ENCODE measurements at places on chromosomes 5 and 9.

DNA sequence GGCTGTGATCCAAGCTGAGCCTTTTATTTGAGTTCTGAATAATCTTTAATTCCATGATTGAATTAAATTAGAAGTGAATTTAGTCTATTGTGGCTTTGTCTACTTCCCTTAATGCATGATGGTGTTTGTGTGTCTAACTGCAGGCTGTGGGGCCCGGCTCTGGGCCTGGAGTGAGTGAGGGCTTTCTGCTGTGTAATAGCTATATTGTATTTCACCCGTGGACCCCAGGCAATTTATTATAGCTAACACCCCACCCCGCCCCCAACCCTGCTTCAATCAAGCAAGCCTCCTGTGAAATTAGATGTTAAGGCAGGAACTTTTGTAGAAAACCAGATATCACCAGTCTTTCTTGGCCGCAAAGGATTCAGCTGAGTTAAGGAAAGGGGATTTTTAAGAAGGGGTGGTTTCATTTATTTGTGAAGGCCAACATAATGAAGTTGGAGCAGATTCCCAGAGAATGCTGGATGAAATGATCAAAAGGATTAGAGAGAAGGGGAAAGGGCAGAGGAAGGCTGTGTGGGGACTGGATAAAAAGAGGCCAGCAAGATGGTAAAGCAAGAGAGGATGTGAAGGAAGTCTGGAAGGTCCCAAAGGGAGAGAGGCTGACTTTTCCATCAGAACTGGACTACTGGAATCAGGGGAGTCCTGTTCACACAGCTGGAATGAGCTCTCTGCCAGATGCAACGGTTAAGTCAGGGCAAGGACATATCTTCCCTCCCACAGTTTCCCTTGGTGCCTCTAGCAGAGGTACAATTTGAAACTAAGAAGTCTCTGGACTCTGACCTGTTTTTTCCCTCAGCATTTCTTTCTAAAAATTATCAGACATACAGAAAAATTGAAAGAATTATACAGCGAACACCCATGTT is 125.3 kb upstream of the SAP30L start:
- DNase-seq = no peak

DNA sequence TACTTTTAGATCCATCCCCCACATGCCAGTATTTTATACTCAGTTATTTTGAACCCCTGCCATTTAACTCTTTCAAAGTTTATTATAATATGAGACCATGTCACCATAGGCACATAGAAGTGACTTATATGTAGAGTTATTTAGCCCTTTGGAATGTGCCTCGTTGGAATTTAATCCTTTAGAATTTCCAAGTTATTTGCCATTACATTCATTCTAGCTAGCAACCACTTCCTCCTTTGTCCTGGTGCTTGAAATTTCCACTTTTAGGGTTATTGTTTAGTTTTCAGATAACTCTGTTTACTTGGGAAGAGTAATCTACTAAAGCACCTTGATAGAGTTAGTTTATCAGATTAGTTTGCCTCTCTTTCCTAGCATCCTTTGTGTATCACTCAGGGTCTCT is 82.8 kb upstream of the TLE1 start:
- DNase-seq = peak; percentile 67

DNA sequence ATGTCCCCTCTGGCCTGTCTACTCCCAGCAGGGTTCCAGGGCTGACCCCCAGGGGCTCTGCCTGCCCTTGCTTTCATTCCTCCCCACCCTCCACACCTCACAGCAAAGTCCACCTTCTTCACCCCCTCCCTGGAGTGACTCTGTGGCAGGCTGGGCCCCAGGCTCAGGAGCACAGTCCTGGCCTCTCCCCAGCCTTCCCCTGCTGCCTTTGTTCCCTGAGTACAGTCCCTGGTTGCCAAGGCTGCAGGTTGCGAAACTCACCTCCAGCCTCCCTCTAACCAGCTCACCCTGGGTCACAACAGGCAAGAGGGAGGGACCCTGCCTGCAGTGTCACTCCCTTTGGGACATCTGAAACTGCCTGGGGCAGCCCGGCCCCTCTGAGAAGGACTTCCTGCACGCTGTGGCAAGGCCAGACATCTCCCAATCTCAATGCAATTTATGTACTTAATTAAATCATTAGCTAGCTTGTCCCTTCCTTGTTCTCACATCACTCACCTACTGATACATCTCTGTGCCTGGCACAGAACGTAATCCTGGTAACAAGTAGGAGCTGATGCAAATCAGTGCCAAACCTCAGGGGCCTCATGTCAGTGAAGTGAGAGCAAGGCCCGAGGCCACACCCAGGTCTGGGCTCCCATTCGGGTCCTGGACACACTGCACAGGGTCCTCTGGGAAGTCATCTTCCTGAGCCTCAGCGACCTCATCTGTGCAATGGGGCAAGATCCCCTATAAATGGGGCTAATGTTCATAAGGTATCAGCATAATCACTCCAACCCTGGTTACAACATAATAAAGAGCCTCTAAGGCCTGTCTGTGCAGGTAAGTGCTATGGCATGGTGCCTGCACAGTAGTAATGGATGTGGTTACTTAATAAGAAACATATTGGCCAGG is 27.3 kb upstream of the TRIM14 start:
- peak; percentile 70 for DNase-seq

DNA sequence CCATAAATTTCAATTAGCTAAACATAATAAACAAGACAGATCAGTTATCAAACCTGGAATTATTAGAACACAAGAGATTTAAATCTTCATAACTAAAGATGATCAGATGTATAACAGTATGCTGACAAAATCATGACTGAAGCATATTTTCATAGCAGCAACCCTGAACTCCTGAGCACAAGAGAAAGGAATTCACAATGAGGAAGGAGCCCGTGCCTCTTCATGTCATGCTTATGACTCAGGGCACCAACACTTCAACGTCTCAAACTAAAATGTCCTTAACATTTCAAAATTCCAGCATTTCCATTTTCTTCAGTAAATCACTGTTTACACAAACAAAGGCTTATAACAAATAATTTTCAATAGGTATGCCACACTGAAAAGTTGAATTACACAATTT is 6.7 kb downstream of the AP3B1 start:
- peak; percentile 65 for DNase-seq

DNA sequence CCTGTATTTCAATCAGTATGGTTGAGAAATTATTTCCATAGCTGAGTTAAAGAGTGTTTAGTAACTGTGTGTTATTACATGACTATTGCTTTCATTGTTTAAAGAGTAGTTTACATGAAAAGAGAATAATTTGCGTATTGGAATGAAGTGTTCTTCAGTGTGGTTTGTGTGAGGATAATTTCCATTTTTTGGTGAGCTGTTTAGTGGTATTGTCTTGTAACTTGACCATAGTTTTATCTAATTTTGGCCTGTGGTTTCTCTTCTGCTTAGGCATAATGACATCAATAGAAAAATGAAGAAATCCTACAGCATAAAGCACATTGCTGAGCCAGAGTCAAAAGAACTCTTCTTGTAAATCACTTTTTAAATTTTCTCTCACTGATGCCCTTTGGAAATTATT is 151.2 kb downstream of the SNCAIP start:
- DNase-seq = no peak

- no peak for DNase-seq
Measured at GRCh38 chr5:103539376-103540330, 22.9 kb downstream of the NUDT12 start.

GRCh38 chr5:1498623-1499416 is 24.9 kb downstream of the LPCAT1 start:
- no peak for DNase-seq

DNA sequence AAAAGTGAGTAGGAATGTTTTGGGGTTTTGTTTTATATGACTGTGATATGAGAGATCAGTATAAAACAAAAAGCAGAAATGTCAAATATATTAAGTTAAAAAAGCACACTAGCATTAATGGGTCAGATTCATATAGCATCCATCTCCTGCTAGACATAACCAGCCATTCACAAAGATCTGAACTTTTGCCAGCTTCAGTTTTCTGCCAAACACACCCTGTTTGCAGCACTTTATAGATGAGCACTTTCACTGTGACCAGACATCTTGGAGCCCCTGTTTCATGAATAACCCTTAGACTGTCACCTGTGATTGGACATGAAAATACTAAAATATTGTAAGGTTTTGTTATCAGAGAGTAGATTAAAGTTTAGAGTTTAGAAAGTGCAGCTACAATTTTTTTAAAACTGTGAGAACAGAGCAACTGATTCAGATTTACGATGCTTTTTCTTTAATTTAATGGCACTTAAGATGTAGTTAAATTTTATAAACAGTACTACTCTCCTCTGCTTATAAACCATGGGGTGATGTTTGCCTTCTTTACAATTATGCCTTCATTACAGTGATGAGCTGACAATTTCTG is 142.6 kb downstream of the KCTD16 start:
- no peak for DNase-seq

DNA sequence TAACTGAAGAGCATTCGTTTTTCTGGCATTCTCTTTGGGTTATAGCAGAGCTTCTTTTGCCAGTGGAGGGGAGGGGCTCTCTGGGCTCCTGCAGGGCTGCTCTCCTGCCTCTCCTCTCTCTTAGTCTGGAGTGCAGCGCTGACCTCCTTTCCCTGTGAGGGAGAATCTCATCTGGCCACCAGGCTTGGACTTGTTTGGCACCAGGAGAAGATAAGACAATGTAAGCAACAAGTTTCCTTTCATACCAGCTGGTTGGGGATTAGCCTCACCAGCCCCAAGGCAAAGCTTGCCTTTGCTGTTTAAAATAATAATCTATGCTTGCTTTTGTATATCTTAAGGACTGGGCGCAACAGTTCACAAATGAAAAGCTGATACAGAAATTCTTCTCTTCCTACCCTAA is 196.4 kb downstream of the TLE4 start:
- DNase-seq = peak; percentile 9

DNA sequence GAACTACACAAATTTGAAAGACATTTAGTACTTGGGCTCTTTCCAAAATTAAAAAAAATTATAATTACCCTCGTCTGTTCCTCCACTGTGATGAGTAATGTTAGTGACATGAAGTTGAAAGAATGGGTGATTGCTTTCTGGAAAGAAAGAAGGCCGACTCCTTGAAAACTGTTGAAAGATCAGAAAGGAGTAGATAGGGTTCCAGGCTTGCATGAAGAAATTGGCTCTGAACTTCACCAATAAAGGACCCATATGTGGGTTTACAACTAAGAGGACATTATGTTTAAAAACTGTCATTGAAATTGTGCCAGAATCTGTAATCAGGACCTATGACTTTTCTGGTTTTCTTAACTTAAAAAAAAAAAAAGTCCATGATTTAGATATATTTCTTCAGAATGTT is 20.7 kb upstream of the MOCS2 start:
- DNase-seq = no peak

GRCh38 chr9:87874304-87874623 is 8.4 kb upstream of the SPATA31E1 start:
- no peak for DNase-seq

DNA sequence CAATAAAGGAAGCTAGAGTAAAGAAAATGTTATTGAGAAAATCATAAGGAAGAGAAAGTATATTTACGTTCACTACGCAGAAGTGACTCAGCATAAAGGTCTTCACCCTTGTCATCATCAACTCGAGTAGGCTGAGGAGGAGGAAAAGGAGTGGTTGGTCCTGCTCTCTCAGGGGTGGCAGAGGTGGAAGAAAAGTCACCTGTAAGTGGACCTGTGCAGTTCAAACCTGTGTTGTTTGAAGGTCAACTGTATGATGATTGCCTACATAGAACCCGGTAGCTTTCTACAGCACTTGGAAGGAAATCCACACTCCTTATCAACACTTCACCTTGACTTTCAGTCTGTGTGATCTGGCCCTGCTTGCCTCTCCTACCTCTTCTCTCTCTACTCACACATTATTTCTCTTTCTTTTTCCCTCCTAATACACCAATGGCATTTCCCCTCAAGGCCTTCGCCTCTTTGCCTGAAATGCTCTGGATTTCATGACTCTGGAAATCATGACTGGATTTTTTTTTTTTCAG is 109.3 kb upstream of the CPEB4 start:
- DNase-seq = no peak
